Cardiac muscle cell (in vitro differentiated cells and primary cell): ENCODE measurements at places on chromosomes 3 and 15.

DNA sequence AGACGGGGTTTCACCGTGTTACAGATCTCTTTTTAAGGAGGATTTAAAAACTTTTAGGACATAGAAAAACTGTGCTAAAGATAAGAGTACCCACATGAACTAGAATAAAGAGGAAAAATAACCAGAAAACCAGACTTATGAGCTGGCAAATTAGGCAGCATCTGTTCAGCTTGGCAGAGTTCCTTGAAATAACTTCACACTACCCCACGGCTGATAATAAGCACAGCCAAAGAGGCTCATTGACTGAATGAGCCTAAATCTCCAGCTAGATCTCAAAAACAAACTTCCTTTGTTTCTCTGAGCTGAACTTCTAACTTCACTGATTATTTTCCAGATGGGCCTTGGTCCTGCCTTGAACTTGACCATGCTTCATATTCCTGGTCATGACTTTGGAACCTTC lies 26.7 kb upstream of the PIK3R4 start:
- DNase-seq: peak; percentile 85
- peaks cover 2% of the 10 kb centered on the region for H3K27me3 ChIP-seq
- H3K4me3 ChIP-seq: no peak overlapping the region
- H3K27ac ChIP-seq: no peak overlapping the region

DNA sequence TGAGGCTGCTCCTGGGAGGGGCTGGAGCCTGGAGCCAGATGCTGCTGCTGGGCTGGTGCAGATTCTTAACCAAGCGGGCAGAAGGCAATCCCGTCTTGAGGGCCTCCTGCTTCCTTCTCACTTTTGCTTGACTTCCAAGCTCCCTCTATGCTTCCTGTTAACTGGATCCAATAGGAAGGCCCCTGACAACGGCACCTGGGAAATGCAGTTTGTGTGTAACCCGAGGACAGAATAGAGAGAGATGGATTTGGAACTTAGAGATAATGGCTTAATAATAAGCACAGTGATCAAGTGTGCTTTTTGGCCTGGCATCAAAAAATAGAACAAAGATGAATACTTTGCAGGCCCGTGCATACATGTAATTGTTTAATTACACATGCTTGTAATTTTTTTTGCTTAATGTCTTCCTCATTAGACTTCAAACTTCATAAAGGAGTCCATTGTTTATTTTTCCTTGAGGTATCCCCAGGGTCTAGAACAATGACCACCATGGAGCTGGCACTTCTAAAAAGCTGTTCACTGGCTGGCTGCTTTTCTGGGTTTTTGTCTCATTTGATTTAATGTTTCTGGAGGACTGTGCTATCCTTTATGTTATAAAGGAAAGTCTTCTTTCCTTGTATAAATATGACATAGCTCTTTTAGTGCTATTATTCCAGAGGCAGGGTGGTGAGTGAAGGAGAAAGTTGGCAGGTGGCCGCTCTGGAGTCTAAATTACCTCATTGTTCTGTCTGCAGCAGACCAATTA lies 63.3 kb upstream of the MITF start:
- H3K4me1 ChIP-seq: peaks cover 5% of the 10 kb centered on the region
- no peak for DNase-seq
- peaks cover 11% of the 10 kb centered on the region for H3K27me3 ChIP-seq

- H3K36me3 ChIP-seq: no peaks in the 10 kb centered on the region
- H3K27me3 ChIP-seq: no peaks in the 10 kb centered on the region
- no peak for DNase-seq
- no peaks in the 10 kb centered on the region for H3K4me1 ChIP-seq
- H3K4me3 ChIP-seq: no peak overlapping the region
Measured at GRCh38 chr3:8421267-8421666, 80.4 kb upstream of the LMCD1 start.

- no peak overlapping the region for H3K27ac ChIP-seq
- peak; percentile 27 for DNase-seq
- H3K27me3 ChIP-seq: no peaks in the 10 kb centered on the region
- no peak overlapping the region for H3K4me3 ChIP-seq
- H3K4me1 ChIP-seq: no peaks in the 10 kb centered on the region
Measured at GRCh38 chr15:70792171-70792573, 28.8 kb upstream of the UACA start.

DNA sequence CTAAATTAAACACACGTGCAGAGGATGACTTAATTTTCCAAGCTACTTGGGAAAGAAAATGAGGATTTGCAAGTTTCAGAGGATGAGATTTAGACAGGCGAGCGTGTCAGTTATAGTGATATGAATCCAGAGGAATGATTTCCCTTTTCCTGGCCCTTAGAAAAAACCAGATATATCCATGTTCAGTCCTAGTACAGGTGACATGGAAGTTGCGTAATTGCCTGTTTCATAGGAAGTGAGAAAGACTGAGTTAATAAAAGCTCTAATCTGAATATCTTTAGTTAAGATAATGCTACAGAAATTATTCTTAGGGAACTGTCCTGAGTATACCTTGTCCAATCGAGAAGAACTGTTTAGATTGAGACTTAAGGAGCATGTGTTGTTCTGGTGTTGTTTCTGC lies 490.5 kb downstream of the ZNF385D start:
- peaks cover 18% of the 10 kb centered on the region for H3K4me1 ChIP-seq
- H3K4me3 ChIP-seq: no peak overlapping the region
- no peak overlapping the region for H3K27ac ChIP-seq
- no peak for DNase-seq
- no peaks in the 10 kb centered on the region for H3K36me3 ChIP-seq
